ENCODE measurements at places on chromosomes 2 and 18. TPM values are rescaled to one million over a fixed set of nuclear protein-coding genes. Genes with fewer than 3 reads are reported as not detected.

- no peak for DNase-seq
These were observed 75.6 kb upstream of the TTC39C start for GRCh38 chr18:23938901-23939341.

DNA sequence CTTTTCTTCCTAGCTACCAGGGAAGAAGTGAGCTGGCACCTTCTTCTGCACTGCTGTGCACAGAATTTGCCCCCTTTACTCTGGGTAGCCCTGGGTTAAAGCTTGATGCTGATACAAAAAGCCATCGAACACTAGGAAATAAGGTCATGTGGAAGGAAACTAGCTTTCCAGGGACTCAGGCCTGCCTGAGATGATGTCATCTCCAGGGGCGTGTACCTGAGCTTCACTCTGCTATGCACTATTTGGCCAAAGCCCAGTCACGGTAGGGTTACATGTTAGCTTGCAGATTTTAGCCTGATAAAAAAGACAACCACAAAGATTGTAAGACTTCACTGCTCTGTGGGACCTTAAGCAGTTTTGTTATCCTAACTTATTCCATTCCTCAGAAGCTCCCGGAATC, 20.4 kb downstream of the EDAR start:
- no peak for DNase-seq

DNA sequence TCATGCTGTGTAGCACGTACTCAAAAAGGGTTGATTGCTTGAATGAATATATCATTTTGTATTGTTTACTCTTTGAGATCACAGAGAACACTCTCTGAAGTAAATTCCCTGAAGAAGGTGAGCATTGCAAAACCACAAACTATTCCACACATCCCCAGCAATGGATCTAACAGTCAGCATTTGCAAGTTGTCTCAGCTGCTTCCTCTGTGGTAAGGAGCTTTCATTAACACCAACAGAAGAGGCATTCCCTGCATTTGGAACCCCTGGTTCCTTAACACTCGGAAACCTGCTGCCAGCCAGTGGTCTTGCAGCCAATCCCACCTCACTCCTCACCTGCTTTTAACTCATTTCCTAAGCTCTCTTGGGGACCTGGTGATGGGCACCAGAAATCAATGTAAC, 108.4 kb downstream of the IRS1 start:
- DNase-seq: no peak

DNA sequence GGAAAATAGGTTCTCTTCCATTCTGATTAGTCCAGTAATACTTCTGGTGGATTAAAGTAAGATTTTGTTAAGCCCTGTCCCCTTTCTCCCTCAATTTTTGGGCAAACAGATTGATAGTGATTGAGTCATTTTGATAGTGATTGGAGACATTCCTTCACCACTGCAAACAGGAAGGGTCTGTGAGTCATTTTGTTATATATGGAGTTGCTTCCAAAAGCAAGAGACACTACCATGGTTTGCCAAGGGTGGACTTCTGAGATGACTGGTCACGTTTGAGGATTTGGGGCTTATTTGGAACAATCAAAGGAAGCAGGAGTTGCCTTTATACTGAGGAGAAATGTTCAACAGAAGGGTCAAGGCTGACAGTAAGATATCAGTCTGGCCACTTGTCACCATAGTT, 249.9 kb downstream of the PARD3B start:
- DNase-seq: no peak

GRCh38 chr2:186477790-186478189, 8.3 kb upstream of the ZC3H15 start:
- no peak for DNase-seq

- no peak for DNase-seq
These were observed 220.1 kb upstream of the NXPH2 start for GRCh38 chr2:139000131-139000785.

DNA sequence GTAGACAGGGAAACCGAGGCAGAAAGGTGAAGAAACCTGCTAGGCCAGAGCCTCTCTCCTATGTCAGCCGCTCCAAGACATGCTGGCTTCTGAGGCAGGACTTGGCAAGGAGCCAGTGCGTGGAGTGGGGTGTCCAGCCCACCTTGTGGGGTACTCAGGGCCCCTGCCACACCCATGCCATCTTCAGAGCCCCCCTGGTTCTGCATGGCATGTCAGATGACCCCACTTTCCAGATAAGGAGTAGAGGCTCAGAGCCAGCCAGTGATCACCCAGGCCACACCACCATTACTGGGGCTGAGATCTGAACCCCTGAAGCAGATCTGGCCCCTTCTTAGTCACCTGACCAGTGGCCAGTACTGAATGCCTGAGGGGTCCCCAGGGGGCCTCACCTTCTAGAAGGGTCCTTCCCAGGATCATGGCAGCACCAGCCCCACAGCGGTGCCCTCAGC, 14.7 kb downstream of the CROCC2 start:
- DNase-seq: no peak

- no peak for DNase-seq
These were observed 51.4 kb upstream of the EML6 start for GRCh38 chr2:54671875-54672589.

DNA sequence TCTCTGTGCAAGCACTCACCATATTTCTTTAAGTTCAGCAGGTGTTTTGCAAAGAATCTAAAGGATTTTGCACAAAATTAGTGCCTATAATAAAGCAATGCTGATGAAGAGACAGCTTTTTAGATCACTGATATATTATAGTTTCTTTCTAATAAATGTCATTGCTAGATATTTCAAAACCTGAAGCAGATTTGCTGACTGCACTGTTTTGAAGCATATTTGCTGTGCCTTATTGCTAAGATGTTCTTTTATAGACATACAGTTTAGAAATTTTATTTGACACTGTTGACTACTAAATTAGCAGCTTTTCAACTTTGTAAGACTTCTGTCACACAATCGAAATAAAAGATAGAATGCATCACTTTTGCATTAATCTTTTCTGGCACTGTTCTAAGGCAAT, 620.9 kb upstream of the CELF4 start:
- DNase-seq: no peak

GRCh38 chr2:86160156-86160952, 34.9 kb downstream of the IMMT start:
- DNase-seq: no peak

- DNase-seq: no peak
These were observed 566 bp upstream of the OSR1 start for GRCh38 chr2:19359021-19359357.

- no peak for DNase-seq
These were observed 31.9 kb downstream of the UXS1 start for GRCh38 chr2:106161938-106162820.

DNA sequence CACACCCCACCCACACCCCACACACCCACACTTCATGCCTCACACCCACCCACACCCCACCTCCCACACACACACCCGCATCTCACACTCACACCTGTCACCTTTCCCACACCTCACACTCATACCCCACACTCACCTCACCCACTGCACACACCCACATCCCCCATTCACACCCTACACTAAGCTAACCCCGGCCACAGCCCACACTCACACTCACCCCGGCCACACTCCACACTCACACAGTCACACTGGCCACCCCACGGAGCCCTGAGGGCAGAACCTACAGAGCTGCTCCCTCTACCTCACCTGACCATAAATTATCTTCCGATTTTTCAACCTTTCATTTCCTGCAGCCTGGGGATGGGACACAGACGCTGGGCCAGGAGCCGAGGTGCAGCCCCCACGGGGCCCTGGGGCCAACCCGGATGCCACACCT, 241.3 kb downstream of the HDAC4 start:
- DNase-seq: peak; percentile 32

GRCh38 chr2:40592218-40592617, 140.3 kb upstream of the SLC8A1 start:
- no peak for DNase-seq

DNA sequence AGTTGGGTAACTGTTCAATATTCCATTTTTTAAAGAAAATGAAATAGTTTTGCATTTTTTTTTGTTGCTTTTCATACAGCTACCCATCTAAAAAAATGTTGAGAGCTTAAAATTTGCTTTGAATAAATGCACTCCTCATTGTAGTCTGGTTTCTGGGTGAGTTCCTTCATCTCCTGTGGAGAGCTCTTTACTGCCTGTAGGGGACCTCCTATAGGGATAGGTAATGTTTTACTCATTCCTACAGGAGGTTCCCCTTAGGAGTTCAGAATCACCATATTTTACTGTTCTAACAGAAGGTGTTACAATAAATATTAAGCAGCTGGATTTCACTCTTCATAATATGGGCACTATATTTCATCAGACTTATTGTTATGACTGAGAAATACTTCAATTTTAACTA, 947.3 kb upstream of the CRIM1 start:
- DNase-seq: no peak

DNA sequence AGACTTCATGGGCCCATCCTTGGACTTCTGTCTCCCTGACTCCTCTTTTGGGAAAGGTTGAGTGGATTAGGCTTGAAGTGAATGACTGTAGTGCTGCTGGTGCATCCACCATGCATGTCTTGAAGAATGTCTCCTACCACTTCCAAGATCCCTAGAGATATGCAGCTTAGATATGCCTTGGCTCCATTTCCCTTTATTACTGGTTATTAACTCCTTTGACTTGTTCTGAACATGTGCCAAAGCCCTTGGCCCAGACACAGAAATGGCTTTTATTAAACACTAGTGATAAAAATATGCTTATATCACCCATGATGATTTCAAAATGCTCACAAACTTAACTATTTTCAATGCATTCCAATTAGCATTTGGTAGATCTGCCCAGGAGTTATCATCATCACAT, 90.0 kb upstream of the SLC14A2 start:
- DNase-seq: no peak

DNA sequence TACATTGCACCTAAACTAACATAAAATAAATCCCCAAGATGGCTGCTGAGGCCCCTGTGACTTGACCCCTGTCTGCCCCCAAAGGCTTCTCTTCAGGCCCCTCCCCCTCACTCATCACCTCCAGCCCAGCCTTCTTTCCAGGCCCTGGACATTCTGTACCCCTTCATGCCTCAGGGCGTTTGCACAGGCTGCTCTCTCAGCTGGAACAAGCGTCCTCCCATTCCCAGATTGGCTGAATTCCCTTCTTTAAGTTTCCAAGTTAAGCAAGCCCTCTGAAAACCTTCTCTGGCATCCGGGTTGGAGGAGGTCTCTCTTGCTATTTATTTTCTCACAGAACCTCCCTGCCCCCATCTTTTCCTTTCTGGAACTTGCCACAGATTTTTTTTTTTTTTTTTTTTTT, 165.2 kb upstream of the BCL2L11 start:
- no peak for DNase-seq

GRCh38 chr2:36538335-36538734, 59.6 kb downstream of the FEZ2 start:
- no peak for DNase-seq

- DNase-seq: no peak
These were observed 103.5 kb upstream of the TRIB2 start for GRCh38 chr2:12613137-12613835.

DNA sequence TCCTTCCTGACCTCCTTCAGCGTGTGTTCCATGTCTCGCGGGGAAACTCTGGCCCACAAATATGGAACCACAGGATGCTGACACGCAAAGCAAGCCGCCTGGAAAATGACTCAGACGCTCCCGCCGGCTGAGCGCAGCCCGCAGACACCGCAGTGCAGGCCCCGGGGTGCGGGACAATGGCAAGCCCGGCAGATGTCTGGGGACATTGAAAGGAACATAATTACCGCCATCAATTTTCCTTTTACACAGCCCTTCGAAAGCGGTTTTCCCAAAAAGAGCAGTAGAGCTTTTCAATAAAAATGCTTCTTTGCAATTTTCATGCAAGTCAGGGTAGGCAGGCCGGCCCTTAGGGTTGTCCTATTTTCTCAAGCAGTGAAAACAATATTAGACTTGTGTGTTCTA, 159.2 kb upstream of the SH3BP4 start:
- DNase-seq: no peak

DNA sequence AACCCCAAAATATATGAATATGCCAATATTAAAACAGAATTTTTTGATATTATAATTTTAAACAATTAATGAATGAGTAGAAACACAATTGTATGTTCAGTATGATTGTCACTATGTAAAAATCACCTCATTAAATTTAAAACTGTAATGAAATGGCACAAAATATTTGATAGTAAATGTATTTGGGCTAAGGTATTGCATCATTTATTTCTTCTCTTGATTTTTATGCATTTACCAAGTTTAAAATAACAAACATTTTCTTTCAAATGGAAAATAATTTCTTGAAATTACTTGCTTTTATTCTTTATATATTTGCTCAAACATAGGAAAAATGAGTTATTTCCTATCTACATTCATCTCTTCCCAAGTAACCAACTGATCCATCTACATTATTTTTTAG, 782.6 kb downstream of the KCNJ3 start:
- no peak for DNase-seq

- DNase-seq: no peak
These were observed 753.2 kb downstream of the ADCYAP1 start for GRCh38 chr18:1657876-1658275.

DNA sequence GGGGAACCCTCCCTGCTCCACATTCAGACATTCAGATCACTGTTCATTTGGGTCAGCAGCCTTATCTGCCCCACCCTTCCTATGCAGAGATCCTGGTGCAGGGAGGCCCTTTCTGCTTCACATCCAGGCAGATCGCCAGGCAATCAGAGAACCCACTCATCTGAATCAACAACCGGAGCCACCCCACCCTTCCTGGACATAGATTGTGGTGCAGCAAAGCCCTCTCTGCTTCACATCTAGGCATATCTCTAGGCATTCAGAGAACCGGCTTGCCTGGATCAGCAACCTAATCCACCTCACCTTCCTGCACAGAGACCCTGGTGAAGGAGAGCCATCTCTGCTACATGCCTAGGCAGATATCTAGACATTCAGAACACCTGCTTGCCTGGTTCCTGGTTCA, 184.5 kb upstream of the CNTNAP5 start:
- no peak for DNase-seq

- DNase-seq: no peak
These were observed 1.7 kb upstream of the KCNG2 start for GRCh38 chr18:79796016-79796415.

DNA sequence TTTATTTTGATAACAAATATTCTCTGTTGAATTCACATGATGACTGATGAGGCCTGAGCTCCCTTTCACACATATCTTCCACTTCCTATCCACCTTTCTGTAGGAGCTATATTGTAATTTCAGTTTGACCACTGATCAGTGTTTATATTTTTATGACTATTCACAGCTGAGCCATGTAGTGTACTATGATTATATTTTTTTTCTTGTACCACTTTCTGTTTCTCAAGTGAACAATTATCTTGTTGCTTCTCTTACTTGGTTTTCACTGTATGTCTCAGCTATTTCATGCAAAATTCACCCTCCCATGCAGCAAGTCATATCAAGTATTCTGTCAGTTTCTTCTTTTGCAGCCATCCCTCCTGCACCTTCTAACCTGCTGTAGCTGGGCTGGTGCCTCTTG, 78.4 kb downstream of the TMEM247 start:
- DNase-seq: no peak

- peak; percentile 37 for DNase-seq
These were observed 579 bp upstream of the EMX1 start for GRCh38 chr2:72916743-72917137.

NMUR1 gene
- total RNA-seq: 1.0 TPM

ABCG5 gene
- not detected for total RNA-seq

MLPH gene
- total RNA-seq: not detected

UGT1A7 gene
- not detected for total RNA-seq

RIT2 gene
- total RNA-seq: not detected

C2orf81 gene
- 0.34 TPM for total RNA-seq

TTN gene
- not detected for total RNA-seq

WDFY1 gene
- total RNA-seq: 145 TPM

CCDC74A gene
- 4.3 TPM for total RNA-seq

CCL20 gene
- not detected for total RNA-seq

AQP4 gene
- total RNA-seq: not detected

KCNJ13 gene
- total RNA-seq: not detected

GRP gene
- not detected for total RNA-seq

BOLL gene
- not detected for total RNA-seq

GAD1 gene
- 2.8 TPM for total RNA-seq

POTEJ gene
- not detected for total RNA-seq

MBP gene
- not detected for total RNA-seq

Data from SJSA1 (cell line).